Fibroblast of mammary gland (primary cell): ENCODE measurements at places on chromosomes 2 and 18.
A peak's percentile ranks its signal among the peaks of the same experiment; 100 is the strongest.

DNA sequence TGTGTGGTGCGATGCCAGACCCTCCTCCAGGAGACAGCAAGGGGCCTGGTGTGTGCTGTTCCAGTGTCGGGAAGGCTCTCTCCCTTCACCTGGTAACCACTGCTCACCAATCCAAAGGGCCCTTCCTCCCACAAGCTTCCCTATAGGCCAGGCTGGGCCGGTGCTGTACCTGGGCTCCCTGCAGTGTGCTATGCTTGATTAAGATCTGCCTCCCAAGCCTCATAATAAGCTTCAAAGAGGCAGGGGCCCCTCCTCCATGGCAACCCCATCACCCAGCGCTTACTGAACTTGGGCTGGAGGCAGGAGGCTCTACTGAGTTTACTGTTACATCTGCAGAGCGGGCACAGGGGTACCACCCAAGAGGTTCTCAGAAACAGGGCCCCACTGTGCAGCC is 4.5 kb upstream of the MAL start:
- no peak for DNase-seq

DNA sequence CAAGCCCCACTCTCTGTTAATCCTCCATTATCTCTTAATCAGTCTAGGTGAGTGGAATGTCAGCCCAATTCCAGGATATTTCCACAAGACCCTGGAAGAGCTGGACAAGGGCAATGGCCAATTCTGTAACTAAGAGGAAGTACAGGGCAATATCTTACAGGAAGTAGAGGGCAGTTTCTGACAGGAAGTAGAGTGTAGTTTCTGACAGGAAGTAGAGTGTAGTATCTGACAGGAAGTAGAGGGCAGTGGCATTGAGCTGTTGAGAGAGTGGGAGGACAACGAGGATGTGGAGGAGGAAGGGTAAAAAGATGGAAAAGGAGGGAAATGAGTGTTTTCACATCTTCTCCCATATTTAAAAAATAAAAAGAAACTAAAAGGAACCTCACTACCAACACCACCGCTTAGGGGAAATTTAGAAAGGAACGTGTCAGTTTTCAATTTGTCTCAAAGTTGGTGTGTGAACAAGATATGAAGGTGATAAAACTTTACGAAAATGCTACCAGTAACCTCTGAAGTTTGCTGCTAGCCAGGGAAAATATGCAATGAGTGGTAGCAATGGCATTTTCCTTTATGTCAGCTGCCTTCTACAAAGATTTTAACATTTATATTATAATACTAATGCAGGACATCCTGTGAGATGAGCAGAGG is 430.9 kb upstream of the HNRNPA3 start:
- DNase-seq, result no peak

DNA sequence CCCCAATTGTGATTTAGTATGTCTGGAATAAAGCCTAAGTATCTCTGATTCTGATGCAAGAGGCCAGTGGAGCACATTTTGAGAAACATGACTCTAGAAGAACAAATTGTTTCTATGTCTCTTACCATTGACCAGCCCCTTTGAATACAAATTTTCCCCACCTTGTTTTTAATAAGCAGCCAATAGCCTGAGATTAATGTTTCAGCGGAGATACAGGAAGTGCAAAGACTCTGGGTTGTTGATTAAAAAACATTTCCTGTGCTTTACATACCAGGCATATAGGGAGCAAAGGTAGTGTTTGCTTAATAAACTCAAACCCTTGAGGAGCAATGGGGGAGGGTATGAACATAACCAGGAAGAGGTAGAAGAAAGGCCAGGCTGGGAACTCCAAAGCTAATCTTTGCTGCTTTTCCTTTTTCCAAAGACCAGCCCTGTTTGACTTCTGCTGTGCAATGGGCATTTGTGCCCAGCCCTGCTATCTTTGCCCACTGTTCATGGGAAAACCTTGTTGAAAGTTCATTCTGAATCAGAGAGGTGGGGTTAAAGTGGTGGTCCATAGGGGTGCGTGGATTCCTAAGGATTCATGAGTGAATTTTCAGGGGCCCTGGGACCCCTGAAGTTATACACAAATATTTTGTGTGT is 29.3 kb downstream of the UPP2 start:
- peak; percentile 19 for DNase-seq

GRCh38 chr2:183495589-183496267 is 371.5 kb downstream of the NUP35 start:
- DNase-seq, result no peak

DNA sequence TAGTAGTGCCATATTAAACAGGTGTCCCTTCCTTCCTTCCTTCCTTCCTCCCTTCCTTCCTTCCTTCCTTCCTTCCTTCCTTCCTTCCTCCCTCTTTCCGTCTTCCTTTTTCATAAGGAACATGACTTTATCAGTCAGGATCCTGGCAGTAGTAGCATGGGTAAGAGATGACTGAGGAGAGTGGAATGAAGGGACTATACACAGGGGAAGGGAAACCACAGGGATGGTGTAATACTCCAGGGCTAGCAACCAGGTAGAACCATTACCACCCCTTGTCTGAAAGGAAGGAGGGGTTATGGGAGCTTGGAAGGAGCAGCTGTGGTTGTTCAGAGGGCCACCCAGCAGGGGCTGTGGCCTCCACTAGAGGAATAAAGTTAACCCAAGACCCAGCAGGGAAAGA is 23.2 kb upstream of the KDM3A start:
- DNase-seq, result peak; percentile 44

GRCh38 chr2:9573013-9573720 is 17.5 kb upstream of the ADAM17 start:
- peak; percentile 61 for DNase-seq

GRCh38 chr18:48897531-48897930 is 53.2 kb downstream of the SMAD7 start:
- DNase-seq, result peak; percentile 30

DNA sequence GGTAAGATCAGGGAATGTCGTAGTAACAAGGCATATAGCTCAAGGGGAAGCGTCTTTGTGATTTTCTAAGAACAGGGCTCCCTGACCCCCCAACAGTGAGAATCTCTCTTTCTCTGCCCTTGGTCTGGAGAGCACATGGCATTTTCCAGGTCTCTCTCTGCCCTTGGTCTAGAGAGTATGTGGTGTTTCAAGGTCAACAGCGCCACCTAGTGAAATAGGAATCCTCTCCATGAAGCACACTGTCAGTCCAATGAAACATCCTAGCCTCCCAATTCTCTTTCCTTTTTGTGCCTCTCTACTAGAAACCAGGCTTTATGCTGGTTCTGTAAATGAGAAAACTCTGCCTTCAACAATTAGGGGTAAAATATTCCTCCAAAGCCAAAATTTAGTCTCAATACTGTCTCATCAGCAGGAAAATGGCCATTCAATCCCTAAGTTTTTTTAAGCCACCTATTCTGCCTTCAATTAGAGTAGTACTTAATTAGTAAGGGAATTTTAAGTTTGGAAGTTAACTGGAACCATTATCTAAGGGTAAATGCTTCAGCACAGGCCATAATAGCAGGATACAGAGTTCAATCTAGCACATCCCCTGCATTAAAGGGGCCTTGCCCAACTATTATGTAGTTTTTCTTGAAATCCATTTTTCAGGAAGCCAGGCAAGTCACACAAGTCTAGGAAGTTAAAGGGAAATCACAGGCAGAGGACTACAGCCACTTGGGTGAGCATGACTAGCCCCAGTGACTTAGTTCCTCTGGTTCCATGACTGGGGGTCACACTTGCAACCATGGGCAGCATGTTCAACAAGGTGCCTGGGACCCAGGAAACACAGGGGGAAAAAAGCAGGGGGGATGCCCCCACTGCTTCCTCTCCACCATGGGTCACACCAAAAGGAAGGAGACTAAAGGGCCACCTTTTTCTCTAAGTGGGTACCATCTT is 12.4 kb downstream of the DYM start:
- peak; percentile 68 for DNase-seq

DNA sequence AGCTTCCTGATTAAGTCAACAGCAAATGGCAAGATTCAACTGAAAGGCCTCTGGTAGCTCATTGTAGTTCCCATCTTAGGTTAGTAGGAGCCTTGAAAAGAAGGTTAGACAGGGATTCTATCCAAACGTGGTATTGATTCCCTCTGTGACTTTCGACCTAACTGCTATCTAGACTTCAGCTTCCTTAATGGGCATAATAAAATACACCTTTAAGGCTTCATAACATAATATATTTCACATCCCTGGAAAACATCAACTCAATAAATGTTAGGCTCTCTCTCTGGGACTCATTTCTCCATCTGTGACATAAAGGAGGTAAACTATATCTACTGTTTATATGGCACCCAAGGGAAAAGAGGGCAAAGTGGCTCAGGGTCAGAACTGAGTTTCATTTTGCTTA is 60.9 kb downstream of the STK39 start:
- DNase-seq, result no peak

- no peak for DNase-seq
Observed at GRCh38 chr18:49566985-49567384, 5.1 kb downstream of the LIPG start.

DNA sequence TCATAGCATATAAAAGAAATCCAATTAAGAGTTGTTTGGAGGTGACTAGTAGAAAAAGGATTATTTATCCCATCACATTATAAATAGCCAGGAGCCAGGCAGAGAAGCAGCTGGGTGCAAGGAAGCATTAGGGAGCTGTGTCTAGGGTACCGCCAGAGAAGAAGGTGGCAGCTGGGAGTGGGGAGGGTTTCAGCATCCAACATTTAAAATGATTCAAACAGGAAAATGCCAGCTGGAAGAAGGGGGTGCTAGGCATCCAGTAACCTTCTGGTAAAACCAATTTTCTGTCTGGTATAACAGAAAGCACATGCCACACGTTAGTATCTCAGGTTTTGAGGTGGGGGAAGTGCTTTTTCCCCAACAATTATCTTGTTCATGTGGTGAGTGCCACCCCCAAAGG is 452.4 kb downstream of the ZEB2 start:
- no peak for DNase-seq

- no peak for DNase-seq
Observed at GRCh38 chr2:33284287-33284686, 192.2 kb upstream of the RASGRP3 start.

- DNase-seq, result peak; percentile 67
Observed at GRCh38 chr2:17830053-17831034, 14.1 kb downstream of the MSGN1 start.

GRCh38 chr2:136225950-136226835 is 108.2 kb upstream of the CXCR4 start:
- no peak for DNase-seq

DNA sequence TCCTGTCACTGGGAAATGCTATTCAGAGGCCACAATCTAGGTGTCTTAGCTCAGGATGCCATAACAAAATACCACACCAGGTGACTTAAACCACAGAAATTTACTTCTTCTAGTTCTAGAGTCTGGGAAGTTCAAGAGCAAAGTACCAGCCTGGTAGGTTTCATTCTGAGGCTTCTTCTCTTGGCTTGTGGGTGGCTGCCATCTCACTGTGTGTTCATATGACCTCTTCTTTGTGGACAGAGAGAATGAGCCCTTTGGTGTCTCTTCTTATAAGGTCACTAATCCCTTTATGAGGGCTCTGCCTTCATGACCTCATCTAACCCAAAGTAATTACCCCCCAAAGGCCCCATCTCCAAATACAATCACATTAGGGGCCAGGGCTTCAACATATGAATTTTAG is 57.3 kb downstream of the RHOB start:
- no peak for DNase-seq

DNA sequence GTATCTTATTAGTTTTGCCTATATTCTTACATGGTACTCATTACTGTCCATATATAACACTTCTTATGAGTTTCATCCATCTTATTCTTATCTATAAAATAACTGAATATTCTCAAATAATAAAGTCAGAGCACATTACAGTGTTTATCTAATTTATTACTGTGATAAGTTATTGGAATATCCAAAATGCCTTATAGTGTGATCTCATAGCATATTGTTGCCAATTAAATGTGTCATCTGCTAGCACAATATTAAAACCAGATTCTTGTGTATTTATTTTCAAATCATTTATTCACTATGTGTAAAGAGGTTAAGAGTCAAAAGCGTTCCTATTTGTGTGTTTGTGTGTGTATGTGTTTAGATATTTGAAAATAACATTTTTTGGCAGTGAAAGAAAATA is 151.9 kb downstream of the WDR7 start:
- DNase-seq, result peak; percentile 61

GRCh38 chr2:31268344-31268743 is 34.4 kb downstream of the EHD3 start:
- DNase-seq, result no peak

- DNase-seq, result no peak
Observed at GRCh38 chr2:127700527-127701192, 637 bp upstream of the SFT2D3 start.

- DNase-seq, result no peak
Observed at GRCh38 chr18:77197073-77197472, 52.6 kb upstream of the GALR1 start.
